NCI-H1436 treated with DMSO at 0.1 percent for 48 hours (cell line): ENCODE measurements at places on chromosomes 3 and 15.

- DNase-seq = no peak
Observed at GRCh38 chr3:9416139-9416780, 18.8 kb downstream of the SETD5 start.

DNA sequence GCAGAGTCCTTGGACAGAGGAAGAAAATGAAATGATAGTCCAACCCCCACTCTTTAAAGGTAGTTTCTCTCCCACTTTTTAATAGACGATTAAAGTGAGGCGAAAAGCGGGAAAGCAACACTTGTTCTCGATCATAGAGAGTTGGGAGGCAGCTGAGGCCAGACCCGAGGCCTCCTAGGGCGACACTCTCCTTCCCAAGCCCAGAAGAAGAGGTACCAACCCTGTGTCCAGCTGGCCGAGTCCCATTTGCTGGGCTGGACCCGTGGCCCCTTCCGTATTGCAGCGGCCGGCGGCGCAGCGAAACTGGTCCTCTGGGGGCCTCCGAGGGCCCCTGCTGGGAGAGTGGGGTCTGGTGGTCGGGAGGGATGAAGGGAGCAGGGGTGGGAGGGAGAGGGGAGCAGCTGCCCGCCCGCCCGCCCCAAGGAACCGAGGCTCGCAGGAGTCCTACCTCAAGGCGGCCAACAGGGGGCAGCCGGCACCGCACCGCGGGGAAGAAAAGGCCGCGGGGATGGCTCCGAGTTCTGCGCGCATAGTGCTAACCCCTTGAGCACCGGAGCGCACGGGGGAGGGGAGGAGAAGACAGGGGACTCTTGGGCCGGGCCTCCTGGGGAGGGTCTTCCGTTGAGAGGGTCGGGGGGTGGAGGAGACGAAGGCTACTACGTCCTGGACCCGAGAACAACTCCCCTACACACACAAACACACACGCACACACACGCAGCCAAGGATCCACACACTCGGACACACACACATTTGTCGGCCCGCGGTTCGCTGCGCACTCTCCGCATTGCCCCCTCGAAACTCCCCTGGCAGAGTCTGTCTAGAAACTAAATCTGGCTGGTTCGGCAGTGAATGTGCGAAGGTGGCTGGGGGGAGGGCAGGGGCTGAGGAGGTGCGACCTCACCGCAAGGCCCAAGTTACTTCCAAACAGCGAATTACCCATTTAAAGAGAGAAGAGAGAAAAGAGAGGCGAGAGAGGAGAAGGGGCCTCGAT is 2.0 kb downstream of the WNT5A start:
- no peak for DNase-seq

- no peak for DNase-seq
Observed at GRCh38 chr3:141111364-141112155, 60.4 kb downstream of the SPSB4 start.

- no peak for DNase-seq
Observed at GRCh38 chr15:84669726-84670125, 11.7 kb upstream of the NMB start.

DNA sequence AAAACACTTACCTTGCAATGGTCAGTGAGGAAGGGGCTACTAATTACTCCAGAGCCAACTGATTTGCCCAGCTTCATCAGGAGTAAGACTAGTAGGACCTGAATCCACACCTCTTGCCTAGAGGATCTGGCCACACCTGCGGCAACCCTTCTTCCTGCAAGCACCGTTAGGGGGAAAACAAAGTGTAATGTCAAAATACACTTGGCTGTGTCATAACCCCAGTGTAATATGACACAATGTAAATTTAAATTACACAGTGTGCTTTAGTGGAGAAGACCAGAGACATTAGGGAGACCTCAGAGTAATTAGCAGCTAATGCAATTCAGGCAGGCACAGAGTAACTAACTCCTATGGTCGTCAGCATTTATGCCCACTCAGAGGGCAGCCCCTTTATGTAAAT is 308.5 kb upstream of the ARRDC4 start:
- no peak for DNase-seq

GRCh38 chr15:66486887-66487286 is 10.7 kb downstream of the SNAPC5 start:
- no peak for DNase-seq

- DNase-seq = no peak
Observed at GRCh38 chr15:63972801-63973200, 73.5 kb downstream of the DAPK2 start.

- no peak for DNase-seq
Observed at GRCh38 chr3:139325551-139325950, 18.3 kb upstream of the MRPS22 start.

DNA sequence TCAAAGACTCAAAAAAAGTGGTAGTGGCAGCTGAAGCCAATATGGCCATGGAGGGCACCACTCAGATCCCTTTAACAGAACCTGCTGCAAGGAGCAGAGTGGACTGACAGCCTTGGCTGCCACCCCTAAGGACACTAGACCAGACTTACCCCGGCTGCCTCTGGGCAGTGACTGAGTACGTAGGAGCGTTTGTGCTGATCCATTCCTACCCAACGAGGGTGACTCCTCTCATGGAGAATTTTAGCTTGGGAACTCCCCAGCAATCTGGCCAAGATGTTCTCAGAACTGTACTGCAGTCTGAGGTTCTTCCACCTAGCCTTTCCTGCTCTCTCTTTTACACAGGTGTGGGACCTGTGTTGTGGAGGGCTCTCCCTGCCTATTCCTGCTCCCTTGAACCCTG is 22.1 kb downstream of the CLEC3B start:
- DNase-seq = no peak

DNA sequence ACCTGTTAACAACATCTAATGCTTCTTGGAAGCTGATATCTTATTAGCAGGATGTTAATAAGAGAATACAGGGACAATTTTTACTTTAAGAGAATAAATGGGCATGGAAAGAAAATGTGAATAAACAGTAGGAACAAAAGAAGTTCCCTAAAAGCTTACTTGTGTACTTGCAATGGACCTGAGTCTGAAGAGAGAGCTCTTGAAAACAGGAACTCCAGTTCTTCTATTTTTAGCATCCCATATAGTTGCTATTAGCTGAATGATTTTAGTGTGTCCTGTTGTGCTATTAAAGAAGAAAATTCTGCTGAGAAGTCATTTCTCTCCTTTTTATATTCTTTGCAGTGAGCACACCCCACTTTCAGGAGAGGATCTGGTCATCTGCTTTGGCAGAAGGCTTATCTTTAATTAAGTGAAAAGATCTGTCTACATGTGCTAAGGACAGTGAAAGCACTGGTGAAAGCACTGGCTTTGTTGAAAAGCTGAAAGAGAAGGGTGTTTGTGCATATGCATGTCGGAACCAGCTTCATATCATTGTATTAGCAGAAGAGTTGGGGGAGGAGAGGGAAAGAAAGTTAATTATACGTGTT is 1.4 kb upstream of the ST3GAL6 start:
- no peak for DNase-seq

DNA sequence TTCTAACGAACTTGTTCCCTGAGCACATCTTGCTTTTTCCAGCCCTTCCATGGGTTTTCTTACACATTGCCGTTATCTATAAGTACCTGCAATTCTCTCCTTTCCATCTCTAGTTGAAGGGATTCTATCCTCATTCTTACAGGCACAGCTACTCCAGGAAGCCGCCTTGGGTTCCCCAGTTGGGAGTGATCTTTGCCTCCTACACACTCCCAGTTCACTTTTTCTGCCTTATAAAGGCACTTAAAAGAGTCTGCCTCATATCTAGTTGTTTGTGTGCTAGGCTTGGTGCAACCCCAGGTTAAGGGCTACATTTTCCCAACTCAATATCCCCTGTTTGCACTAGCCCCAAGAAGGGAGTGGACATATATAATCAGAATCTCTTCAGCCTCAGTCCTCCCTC is 44.0 kb upstream of the IREB2 start:
- no peak for DNase-seq

GRCh38 chr15:50786871-50787270 is 21.4 kb upstream of the SPPL2A start:
- no peak for DNase-seq

DNA sequence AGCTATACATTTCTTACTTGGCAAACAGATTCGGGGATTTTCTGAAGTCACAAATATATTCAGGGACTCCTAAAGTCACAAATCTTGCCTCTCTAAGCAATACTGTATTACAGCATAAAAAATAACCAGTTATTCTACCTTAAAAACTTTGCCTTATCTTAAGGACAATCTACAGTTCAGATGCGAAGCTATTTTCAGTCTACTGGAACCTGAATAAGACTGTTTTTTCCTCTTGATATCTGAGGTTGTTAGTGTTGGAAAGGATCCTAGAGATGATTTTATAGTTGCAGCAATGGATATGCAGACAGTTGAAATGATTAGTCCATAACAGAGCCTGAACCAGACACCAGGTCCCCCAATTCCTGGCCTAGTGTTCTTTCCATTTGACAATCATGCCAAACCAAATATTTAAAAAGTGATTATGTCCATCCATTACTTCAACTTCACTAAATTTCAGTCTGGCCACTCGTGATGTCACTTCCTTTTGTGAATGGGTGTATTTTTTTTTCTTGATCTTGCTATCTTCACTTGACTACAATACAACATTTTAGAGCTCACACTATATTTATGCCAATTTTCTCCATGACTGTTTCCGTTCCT is 1.8 kb downstream of the HDGFL3 start:
- no peak for DNase-seq

DNA sequence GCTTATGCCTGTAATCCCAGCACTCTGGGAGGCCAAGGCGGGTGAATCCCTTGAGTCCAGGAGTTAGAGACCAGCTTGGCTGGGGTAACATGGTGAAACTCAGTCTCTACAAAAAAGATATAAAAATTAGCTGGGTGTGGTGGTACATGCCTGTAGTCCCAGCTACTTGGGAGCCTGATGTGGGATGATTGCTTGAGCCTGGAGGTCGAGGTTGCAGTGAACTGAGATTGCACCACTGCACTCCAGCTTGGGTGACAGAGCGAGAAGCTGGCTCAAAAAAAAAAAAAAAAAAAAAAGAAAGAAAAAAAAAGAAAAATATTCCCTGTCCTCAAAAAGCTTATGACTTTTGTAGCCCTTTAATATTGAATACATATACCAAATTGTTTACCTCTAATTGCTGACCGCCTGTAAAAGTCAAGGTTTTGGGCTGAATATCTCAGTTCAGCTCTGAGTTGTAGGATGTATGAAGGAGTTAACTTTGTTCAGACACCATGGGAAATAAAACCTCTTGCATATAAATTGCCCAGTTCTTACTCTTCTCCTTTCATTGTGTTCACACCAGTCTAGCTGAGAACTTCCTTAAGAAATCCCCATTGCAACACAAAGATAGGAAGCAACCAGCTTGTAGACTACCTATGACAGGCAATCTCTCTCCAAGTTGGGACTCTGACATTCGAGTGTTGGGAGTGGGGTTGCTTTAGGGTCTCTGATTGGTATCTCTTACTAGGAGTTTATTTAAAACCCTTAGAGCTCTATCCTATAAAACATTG is 97.6 kb upstream of the RASGRP1 start:
- DNase-seq = no peak

GRCh38 chr15:64233299-64233698 is 70.5 kb upstream of the PPIB start:
- DNase-seq = no peak

GRCh38 chr3:38554127-38554827 is 58.1 kb downstream of the EXOG start:
- no peak for DNase-seq

GRCh38 chr3:151686257-151686656 is 47.5 kb upstream of the AADACL2 start:
- DNase-seq = no peak

GRCh38 chr3:63791974-63792373 is 27.1 kb upstream of the C3orf49 start:
- DNase-seq = no peak

GRCh38 chr3:17091910-17092582 is 207.3 kb downstream of the PLCL2 start:
- no peak for DNase-seq

DNA sequence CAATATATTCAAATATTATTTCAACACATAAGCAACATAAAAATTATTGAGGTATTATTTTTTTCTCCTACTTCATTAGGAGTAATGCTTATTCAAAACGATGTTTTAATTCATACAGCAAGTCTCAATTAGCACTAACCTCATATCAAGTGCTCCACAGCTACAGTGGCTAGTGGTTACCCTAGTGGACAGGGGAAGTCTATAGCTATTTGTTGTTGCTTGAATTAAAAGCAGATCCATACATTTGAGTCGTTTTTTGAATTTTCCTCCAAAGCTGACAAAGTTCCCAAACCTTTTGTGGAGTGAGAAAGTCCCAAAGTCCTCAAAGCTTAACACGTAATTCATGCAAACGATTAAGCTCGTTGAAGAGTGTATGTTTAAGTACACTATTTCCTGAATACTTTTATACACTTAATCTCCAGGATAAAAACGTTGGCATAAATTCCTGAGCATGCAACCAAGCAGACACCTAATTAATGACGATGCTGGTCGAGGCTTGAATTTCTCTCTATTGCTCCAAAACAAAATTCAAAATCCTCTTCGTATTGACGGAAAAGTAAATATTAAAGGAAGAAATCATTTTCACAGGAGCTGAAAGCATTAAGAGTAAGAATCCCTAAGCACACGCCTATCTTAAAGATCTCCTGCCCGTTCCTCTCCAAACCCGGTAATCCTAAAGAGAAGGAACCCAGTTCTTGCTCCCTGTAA is 985 bp downstream of the VPS13C start:
- DNase-seq = no peak

- no peak for DNase-seq
Observed at GRCh38 chr3:139113993-139114375, 69.3 kb upstream of the PRR23C start.

DNA sequence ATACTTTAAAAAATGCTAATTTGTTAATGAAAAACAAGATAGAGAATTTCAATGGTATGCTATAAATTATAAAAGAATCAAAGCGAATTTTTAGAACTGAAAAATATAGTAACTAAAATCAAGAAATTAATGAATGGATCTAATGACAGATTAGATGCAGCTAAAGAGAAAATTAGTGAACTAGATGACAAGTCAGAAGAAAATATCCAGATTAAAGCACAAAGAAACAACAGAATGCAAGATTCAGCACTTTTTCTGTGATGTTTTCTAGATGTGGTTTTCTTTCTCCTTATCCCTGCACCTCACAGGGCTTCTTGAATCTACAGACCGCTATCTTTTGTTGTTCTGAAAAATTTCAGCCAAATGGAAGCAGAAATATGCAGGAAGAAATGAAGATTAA is 54.4 kb downstream of the INO80 start:
- no peak for DNase-seq

- DNase-seq = no peak
Observed at GRCh38 chr3:123353850-123354233, 95.0 kb downstream of the ADCY5 start.

DNA sequence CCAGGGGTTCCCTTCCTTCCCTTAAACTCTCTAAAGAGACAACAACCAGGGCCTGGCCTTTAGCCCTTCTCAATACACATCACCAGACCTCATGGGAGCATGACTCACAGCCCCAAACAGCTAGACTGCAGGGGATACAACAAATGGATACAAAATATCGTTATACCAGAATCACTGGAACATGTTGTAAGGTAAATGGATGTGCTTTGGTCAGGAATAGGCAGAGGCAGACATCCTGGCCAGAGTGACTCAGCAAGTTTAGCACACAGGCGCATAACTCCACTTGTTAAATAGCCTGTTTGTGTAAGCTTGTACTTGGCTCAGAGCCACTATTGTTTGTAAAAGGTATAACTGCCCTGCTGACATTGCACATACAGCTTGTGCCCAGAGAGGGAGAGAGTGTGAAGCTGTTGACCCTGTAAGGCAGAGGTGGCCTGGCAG is 18.3 kb downstream of the TMED3 start:
- no peak for DNase-seq
